ENCODE measurements at places on chromosomes 2 and 18. TPM values are rescaled to one million over a fixed set of nuclear protein-coding genes. Genes with fewer than 3 reads are reported as not detected.

The GAREM1 gene
- 35.6 TPM for polyA plus RNA-seq

- no peak for DNase-seq
Measured at GRCh38 chr2:172791953-172792352, 56.3 kb downstream of the RAPGEF4 start.

GRCh38 chr2:20351555-20352229, 1.0 kb upstream of the PUM2 start:
- no peak for DNase-seq

The CNGA3 gene
- polyA plus RNA-seq, result not detected

- DNase-seq, result no peak
Measured at GRCh38 chr2:74824679-74825078, 9.2 kb upstream of the HK2 start.

GRCh38 chr18:63887424-63887823, at the start of gene SERPINB2:
Gene SERPINB2, plus strand, starts transcription at chr18:63887705. Its CDS starts 3,740 bp downstream, at chr18:63891445.
- DNase-seq, result no peak

DNA sequence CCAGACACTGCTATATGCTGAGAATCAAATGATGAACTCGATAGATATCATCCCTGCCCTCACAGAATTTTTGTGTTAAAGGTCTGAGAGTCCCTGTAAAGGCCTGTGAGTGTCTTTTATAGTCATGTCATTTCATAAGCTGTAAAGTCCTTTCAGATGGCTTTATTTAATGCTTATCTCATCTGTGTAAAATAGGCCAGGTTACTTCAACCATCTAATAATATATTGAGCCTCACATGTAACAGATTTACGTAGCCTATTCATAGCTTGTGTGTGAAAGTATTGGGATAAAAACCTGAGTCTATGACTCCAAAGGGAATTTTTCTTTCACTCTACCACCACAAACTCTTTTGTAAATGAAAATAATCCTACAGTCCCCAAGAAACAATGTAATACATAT, 672.0 kb upstream of the SYT4 start:
- no peak for DNase-seq

DNA sequence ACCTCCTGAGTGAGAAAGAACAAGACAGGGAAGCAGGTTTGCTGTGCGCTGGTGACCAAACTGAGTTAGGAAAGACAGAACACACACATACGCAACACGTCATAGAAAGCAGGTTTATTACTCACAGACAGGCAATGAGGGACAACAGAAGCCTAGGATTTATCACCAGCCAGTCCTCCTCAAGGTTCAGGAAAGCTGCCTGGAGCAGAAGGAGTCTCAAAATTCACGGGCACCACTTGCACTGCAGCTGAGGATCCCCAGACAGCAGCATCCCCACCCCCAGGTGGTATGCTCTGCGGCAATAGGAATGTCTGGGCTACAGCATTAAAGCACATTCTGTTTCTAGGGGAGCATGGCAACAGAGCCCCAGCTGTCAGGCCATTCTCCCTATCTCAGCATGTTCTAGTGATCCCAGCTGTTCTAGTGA, 284.4 kb upstream of the RGPD4 start:
- no peak for DNase-seq

GRCh38 chr2:210795506-210795905, 239.1 kb downstream of the CPS1 start:
- no peak for DNase-seq

DNA sequence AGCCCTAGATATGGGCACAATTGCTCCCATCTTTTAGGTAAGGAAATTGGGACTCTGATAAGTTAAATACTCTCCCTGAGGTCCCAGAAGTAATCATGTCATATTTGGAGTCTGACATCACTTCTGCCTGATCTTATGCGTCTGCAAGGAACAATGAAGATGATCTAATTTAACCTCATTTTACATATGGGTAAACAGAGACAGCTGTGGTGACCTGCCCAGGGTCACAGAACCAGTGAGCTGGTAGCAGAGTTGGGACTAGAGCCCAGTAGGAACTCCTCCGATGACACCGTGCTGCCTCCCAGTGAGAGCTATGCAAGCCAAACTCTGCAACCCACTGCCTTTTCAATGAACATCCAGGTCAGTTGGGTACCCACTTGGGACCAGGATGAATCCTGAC, 17.8 kb downstream of the CTAGE1 start:
- DNase-seq, result no peak

DNA sequence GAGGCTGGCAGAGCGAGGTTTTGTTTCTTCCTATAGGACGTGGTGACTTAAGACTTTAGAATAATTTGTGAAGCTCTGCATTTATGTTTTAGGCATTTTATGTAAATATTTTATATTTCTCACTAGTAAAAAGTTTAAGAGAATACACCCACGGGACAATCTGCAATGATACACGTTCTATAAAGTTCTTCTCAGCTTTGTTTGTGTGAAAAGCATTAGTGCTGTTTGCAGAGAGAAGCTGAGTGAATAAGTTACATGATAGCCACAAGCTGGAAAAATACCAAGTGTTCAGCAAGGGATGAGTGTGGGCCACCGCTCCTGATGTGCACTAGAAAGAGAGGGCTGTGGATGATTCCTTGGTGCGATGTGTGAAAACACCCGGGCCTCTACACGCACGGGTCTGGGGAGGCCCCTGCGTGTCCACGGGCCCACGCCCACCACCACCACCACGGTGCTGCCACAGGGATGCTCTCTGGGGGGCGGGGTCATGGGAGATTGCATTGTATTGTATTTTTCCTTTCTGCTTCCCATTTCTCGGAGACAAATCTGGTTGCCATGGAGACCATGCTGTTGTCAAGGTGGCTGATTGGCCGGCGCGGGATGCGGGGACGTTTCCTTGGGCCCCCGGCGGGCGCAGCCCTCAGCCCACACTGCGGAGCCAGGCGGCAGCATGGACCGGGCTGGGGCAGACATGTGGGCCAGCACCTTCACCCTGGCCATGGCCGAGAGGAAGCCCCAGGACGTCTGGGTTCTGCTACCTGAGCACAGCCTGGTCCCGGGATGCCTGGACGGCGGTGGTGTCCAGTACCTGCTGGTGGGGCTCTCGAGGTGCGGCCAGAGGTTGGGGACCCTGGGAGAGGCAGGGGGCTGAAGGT, at the start of gene RTP5:
TSS of gene RTP5 (plus strand) at position 643 of the 875 bp plus-strand sequence. CDS start at position 671, 28 bp downstream.
- DNase-seq, result no peak

DNA sequence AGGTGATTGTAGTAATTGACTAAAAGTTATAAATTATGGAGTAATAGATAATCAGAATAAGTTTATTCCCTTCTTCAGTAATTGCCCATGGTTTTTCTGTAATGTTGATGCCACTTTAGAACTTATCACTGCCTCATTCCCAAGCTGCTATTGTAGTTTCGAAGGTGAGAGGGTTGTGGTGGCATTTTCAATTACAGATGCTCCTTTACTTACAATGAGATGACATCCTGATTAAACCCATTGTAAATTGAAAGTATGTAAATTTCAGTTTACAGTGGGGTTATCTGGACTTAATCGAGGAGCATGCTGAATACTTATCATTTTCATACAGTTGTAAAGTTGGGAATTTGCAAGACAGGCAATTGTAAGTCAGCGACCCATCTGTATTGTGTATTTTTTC, 2.9 kb downstream of the NDUFV2 start:
- no peak for DNase-seq

The IKZF2 gene
- polyA plus RNA-seq, result 7.8 TPM

DNA sequence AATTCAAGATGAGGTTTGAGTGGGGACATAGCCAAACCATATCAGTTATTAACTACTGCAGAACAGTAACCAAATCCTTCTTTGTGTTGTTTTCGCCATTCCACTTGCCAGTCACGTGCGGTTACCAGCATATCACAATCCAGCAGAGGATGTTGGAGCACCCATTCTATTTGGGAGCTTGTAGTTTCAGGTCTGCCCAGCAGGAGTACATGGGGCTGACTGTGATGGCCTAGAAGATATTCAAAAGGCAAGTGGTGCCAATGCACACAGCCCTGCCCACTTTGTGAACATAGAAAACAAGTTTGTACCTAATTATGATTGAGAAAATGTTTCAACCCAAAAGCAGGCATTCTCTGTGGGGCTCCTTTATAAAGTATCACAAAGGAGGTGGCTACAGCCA, 57.0 kb downstream of the ZNF519 start:
- no peak for DNase-seq

- DNase-seq, result no peak
Measured at GRCh38 chr2:152573168-152573567, 144.1 kb downstream of the PRPF40A start.

The STPG4 gene
- not detected for polyA plus RNA-seq

DNA sequence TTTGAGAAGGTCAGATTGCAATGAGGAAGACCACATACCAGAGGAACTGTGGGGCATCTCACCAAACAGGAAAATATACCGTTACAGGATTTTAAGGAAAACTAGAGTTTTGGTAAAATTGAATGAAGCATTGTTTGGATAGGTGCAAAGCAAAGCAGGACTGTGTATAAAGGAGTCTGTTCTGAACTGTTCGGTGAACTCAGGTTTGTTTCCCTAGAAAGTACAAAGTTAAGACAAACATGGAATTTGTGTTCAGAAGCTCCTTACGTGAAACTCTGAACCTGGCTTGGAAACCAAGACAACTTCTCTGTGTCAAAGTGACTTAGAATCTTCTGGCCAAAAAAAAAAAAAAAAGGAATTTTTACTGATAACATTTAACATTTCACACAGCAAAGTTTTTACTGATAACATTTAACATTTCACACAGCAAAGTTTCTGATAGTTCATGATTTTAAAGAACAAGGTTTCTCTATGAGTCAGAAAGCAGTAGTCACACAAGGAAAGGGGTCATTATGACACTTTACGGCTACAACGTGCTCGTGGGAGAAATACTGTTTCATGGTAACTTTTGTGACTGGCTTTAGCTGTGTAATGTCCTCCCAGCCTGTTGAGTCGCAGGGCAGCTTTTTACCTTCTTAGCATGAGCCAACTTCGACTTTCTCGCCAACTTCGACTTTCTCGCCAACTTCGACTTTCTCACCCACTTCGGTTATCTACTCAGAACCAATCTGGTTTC, 21.2 kb upstream of the TET3 start:
- no peak for DNase-seq

GRCh38 chr2:162458240-162458639, 114.3 kb downstream of the GCA start:
- no peak for DNase-seq

The LOXHD1 gene
- 0.69 TPM for polyA plus RNA-seq

DNA sequence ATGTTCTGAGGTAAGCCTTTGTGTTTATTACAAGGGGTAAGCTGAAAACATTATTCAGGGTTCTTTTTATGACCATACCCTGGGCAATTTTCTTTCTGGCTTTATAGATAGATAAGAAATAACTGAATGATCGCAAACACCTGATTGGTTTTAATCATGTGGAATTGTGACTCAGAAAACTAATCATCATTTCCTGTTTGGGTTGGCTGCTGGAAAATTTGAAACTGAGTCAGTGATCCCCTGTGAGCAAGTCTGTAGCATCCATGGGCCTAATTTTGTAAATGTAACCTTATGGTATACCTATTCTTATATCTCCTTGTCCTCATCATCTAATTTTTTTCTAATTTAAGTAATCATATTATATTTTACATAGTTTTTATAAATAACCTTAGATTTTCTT, 34.3 kb downstream of the CCDC68 start:
- no peak for DNase-seq

The MBD5 gene
- polyA plus RNA-seq, result 56.4 TPM

GRCh38 chr18:31659576-31660177, 24.7 kb downstream of the B4GALT6 start:
- DNase-seq, result no peak

GRCh38 chr2:233538741-233539140, 27.8 kb downstream of the USP40 start:
- no peak for DNase-seq

DNA sequence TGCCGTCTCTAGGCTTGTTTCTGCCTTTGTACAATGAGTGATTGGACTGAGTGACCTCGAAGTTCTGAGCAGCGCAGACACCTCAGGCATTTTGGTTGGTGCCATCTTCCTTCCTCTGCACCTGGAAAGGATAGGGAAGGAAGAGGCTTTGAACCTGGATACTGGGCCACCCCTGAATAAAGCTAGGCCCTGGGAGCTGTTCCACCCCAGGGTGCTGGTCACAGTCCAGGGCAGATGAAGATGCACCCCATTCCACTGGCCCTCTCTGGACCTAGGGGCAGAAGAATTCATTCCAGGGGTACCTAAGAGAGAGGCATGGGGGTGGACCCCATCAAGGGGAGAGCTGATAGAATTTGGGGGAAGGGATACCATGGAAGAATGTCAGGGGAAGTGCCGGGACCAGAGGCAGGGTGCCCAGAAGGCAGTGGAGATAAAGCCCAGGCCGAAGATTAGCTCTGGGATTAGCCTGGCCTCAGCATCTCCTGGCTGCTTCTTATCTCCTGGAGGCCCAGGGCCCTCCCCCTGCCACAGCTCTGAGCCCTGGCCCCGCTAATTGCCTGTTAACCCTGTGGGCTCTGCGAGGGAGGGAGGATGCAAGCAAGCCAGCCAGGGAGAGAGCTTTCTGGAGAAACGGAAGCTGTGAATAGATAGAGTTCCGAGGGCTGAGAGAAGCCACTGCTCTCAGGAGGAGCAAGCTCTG, 11.4 kb downstream of the ASIC4 start:
- no peak for DNase-seq

GRCh38 chr2:220708366-220708765, 863.7 kb downstream of the EPHA4 start:
- no peak for DNase-seq

DNA sequence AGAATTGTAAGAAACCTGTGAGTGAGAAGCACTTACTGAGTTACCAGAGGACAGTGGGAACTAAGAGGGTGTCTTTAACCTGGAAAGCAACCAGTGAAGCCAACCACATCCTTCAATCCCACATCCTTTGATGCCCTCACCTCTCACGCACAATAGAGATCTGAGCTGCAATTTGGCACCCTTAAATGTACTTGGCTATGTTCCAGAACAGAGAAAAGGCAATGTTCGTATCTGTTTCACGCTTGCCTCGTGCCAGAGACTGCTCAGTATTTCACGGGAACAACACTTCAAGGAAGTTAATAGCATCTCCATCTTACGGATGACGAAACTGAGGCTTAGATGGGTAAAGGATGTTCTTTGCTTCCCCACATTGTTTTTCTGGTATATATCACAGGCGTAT, 167.4 kb downstream of the DPP10 start:
- DNase-seq, result no peak

DNA sequence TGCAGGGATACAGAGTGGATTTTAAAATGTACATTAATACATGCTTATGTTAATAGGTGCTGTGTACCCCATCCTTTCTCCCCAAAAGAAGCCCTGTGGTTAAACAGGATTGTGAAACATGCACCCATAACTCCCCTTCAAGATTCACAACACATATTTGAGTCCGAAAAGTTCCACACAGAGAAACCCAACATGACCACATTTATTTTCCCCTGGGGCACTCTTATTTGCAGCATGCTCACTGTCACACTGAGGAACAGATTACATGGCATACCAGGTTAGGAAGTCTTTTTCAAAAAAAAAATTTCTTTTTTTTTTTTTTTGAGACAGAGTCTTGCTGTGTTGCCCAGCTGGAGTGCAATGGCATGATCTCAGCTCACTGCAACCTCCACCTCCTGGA, 67.7 kb upstream of the COL5A2 start:
- no peak for DNase-seq

Data from right renal pelvis (tissue), 4 donors.